ENCODE measurements at places on chromosomes 11 and 22.

DNA sequence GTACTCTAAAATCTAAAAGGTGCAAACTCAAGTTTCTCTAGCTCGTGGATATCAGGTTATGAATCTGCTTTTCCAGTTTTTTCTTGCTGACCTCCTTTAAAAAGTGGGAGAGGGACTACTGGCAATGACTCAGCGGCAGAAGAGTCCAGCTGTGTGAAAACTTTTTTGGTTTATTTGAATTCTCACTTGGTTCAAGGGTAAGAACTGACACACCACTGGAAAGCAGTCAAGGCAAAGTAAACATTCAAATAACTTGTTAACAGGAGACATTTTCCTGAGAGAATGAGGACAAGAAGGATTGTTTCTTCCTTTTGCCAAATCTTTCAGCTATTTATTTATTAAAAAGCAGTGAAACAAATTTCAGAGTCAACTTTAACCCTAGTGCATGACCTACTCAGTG, 36.1 kb downstream of the CDON start:
- DNase-seq: no peak

DNA sequence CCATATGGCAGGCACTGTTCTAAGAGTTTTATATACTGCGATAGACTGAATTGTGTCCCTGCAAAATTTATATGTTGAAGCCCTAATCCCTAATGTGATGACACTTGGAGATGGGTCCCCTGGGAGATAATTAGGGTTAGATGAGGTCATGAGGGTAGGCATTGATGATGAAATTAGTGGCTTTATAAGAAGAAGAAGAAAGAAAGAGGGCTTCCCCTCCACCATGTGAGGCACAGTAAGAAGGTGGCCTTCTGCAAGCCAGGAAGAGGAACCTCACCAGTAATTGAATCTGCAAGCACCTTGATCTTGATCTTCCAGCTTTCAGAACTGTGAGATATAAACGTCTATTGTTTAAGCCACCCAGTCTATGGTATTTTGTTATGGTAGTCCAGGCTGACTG, 46.6 kb upstream of the TENM4 start:
- no peak for DNase-seq

DNA sequence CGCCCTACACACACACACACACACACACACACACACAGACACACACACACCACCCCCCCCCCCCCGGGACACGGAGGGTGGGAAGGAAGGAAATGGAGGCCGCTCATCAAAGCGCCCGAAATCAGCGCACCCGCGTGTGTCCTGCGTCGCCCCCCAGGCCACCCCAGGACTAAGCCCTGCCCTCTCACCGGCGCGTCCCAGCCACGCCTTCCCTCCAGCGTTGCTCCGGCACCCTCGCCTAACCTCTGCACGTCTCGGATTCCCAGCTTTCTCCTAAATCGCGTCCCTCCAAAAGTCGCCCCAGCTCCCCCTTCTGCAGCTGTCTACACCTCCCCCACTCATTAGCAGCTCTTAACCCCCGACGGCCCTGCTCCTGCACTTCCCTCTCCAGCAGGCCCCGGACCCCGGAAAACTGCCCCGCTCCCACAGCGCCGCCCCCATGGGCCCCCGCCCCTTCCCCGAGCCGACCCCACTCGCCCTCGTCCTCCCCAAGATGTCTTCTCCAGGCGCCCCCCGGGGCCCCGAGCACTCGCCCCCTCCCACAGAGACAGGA, 557 bp downstream of the PACSIN2 start:
- DNase-seq: peak; percentile 71

DNA sequence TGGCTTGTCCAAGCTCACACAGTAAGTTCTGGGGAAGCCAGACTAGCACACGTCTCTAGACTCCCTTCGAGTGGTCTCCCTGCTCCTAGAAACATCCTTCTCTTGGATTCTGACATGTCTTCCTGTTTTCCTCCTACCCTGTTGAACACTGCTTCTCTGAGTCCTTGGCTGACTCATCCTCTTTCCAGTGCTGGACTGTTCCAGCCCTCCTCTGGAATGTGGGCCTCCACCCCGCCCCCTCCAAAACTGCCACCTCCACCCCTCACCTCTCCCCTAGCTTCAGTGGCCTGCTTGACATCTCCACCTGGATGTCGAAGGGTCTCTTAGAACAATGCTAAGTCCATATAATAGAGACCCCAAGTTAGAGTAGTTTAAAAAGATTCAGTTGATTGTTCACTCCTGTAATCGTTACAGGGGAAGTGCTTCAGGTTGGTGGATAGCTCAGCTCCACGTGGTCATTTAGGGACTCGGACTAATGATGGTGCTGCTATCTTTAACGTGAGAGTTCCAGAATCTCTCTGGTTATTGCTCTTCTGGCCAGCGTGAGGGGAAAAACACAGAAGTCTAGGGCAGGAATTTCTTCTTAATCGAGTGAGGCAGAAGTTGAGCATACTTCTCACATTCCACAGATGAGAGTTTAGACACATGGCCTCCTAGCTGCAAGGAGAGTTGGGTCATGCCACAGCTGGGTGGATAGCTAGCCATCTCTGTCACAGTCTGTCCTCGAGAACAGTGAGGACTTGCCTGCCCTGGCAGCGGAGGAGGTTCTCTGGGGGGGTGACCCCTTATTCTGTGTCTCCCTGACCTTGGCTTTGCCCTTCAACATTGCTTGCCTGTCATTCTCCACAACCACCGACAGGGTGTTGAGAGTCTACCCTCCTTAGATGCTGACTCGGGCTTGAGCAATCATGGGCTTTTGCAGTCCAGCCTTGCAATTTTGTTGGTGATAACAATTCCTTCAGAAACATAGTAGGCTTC, 4.7 kb upstream of the C11orf96 start:
- no peak for DNase-seq

GRCh38 chr11:65426839-65427690, 4.5 kb downstream of the NEAT1 start:
- DNase-seq: no peak

DNA sequence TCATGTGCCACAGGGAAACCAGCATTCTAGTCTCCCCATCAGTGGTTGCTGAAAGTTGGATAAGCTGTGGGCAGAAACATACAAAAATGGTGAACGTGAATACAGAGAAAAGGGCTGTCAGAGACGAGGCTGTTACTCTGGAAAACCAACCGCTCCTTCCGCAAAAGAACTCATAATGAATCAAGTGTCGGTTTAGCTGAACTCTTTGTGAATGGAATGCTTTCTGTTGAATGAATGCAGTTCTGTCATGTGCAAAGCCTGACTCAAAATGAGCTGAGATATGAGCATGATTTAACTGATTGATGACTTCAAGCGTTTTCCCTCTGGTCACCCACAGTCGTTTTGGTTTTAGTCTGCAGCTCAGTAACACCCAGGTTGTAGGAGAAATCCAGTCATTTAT, 298.3 kb downstream of the ETS1 start:
- DNase-seq: no peak

DNA sequence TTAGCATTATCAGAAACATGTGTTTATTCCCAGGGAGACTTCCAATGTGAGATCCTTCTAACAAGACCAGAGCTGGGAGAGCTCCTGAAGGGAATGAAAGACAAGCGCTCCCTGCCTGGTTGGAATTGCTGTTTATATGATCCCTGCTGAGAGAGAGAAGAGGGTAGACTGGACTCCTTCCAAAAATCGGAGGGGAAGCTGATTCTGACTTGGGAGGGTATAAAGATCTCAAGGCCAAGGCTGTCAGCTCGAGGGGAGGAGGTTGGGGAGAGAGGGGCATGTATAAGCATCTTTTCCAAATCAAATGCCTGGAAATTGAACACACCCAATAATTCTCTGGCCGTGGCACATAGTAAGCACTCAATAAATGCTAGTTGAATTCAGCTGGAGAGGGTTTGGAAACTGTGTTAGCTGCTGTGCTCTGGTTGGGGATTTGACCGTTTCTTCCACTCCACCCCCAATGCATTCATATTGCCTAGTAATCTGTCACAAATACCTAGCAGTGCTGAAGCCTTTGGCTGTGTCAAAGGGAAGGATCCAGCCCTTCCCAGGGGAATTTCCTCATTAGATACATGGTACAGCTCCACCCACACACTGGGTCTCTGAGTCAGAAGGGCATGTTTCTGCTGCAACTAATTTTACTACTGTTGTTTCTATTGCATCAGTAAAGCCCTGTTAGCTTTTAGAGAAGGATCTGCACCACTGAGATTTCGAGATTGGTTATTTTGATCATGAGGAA, 61.5 kb downstream of the CACNG2 start:
- no peak for DNase-seq

DNA sequence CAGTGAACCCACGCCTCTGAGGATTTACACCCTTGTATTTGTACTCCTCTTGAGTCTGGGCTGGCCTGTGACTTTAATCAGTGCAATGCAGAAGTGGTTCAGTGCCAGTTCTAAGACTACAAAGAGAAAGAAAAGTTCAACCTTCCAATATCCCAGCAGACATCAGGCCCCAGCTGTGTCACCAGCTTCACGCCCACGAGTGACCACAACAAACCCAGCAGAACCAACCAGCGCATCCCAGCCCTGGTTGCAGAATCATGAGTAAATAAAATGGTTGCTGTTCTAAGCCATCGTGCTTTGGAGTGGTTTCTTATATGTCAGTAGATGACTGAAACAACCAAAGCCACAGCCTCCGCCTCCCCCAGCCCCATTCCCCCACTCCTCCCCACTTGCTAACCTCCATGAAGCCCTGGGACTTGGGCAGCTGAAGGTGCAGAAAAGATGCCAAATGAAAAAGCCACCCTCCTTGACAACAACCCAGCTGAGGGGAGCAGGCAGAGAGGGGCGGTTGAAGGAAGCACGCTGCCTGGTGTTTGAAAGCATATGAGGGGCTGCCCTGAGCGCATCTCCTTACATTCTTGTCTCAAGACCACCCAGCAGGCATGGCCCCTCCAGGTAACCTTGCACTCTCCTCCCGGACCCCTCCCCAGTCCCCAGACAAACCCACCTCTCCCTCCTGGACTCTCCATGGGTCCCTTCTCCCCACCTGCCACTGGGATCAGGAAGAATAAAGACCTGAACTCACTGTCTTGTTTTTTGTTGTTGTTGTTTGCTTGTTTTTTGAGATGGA, 20.9 kb downstream of the TSKU start:
- DNase-seq: no peak

GRCh38 chr11:24593332-24593731, 96.5 kb downstream of the LUZP2 start:
- DNase-seq: no peak

GRCh38 chr11:76690736-76691135, 20.2 kb upstream of the LRRC32 start:
- DNase-seq: no peak

DNA sequence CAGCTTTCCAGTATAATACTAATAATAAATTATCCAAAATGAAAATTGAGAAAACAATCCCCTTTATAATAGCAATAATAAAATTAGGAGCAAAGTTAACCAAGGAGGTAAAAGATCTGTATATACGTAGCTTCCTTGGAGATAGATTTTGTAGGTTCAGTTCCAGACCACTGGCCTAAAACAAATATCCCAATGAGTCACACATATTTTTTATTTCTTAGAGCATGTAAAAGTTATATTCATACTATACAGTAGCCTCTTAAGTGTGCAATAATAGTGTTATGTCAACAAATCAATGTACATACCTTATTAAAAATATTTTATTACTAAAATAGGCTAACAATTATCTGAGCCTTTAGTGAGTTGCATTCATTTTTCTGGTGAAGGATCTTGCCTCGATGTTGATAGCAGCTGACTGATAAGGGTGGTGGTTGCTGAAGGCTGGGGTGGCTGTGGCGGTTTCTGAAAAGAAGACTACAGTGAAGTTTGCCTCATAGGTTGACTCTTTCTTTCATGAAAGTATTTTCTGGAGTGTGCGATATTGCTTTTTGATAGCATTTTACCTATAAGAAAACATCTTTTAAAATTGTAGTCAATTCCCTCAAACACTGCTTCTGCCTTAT, 178.5 kb downstream of the ARHGAP42 start:
- DNase-seq: no peak

GRCh38 chr22:36738416-36739020, 35.0 kb upstream of the CACNG2 start:
- no peak for DNase-seq

DNA sequence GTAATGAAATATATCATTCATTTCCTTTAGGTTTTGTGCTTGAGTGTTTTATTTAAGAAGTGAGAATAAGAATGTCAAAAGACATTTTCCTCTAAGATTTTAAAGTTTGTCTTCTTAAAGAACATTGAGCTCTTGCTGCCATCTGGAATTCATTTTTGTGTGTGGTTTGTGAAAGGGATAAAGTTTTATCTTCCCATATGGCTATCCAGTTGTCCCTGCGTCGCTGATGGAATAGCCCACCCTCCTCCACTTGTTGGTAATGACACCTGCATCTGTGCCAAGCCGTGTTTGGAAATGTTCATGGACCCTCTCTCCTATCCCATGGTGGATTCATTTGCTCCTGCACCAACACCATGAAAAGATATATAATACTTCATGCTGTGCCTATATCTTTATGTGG, 901.5 kb downstream of the BRD1 start:
- no peak for DNase-seq

DNA sequence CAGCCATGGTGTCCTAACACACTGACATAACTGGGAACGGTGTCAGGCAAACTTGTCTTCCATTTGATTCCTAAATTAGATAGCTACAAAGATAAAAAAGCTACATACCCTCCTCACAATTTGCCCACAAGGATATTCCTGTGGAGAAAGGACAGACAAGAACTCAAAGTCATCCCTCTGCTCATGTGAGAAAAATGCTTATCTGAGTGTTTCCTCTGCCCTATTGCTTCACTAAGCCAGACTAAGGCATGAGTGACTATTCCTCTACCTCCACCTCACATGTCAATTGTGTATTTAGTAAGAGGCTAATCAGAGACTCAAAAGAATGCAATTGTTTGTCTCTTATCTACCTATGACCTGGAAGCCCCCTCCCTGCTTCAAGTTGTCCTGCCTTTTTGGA, 247.7 kb downstream of the DDX10 start:
- DNase-seq: no peak

DNA sequence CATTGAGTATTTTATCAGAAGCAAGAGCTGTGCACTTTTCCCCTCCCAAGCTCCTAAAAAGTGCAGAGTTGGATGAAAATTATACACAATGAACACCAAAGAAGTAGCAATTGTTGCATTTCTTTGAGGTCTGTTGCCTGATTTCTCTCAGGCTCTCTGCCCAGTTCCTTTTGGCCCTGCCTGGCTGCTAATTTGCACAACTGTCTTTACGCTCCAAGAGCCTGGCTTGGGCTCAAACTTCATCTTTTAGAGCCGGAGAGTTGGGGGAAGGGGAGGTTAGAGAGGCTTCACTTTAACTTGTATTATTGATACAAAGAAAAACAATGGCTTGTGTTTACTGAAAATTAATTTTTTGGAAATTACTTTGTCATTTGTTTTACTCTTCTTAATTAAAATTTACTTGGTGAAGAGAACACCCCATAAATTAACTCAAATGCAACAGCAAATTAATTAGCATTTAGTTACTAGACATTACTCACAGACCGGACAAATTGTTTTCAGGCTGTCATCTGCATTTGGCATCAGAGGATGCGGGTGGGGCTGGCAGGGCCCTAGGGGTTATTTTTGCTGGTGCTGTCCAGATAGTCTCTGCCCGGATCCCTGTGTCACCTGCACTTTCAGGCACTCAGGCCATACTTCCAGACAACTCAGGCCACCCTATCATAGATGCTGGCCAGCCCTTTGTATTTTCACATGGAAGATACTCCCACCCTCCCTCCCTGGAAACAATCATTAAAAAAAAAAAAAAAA, 407.3 kb downstream of the NXPE2 start:
- no peak for DNase-seq

- DNase-seq: no peak
These were observed 71.2 kb downstream of the PDHX start for GRCh38 chr11:34987617-34988016.

Data from posterior cingulate gyrus (tissue), 11 donors.